Hippocampal formation (tissue), 2 donors: ENCODE measurements at places on chromosomes 5 and 9.

- DNase-seq: no peak
Observed at GRCh38 chr5:87413343-87413645, 564 bp upstream of the CCNH start.

DNA sequence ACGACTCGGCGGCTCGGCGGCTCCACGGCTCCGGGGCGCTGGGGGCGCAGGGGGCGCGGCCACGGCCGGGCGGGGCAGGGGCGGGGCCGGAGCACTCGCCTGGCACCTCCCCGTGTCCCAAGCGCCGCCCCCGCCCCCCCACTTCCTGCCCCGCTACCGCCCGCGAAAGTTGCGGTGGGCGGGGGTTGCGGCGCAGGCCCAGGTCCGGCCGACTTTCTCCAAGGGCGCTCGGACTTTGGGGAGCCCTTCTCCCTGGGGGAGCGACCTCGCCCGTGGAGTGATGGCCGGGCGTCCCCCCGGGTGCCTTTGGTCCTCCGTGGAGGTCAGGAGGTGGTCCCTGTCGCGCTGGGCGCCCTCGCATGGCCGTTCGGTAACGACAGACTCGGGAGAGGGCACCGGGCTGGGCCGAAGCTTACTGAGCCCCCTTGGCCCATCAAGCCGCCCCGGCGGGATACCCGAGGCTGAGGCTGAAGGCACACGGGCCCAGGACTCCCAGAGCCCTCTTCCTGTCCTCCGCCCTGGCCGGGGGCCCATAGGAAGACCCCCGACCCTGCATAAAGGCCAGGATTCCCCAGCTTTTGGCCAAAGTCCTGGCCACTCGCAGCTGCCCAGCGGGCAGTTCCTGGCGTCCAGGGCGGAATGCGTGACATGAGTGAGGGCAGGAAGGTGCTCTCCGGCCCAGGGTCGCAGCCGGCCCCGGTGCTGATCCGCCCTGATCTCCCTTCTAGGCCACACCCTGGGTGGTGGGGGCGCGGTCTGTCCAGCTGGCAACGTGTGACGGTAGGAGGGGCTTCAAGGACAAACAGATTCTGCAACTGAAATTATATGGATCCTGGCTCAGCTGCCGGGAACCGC lies 883 bp upstream of the VAV2 start:
- DNase-seq: no peak

- no peak for DNase-seq
Observed at GRCh38 chr5:121108725-121109124, 644.6 kb downstream of the PRR16 start.

DNA sequence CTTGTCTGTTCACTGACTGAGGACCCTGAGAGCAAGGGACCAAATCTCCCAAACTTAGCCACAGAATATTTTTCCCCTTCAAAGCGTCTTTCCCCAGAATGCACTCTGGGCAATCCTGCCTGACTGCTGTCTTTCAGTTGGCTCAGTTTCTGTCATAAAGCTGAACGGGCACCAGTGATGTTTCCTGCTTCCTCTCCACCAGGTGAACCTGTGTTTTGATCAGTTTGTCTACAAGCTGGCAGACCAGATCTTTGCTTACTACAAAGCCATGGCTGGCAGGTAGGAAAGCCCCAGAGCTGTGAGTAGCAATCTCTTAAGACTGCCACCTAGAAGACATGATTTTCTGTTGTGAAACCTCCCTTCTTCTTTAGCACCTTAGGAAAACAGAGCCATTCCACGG lies 61.8 kb downstream of the CYFIP2 start:
- DNase-seq: no peak

- peak; percentile 6 for DNase-seq
Observed at GRCh38 chr5:88203981-88204750, 64.5 kb downstream of the TMEM161B start.

DNA sequence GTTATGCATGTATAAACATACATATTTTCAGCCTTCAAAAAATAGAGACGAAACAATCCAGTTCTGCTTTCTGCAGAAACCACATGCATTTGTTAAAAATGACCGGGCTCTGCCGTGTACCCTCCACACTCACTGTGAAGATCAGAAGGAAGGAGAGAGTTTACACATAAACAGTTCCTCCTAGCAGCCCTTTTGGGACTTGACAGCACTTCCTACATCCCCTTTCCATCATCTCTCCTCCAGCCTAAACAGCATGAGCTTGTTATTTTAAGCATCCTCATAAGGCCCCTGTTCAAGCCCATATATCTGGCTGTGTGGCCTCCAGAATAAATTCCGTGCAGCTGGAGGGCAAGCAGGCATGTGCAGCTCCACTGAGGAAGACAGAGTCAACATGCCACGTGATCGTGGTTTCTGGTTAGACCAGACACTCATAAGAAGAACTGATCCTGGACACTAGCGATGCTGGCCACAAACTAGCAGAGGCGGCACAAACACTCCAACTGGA lies 42.2 kb downstream of the NIPAL4 start:
- DNase-seq: no peak

GRCh38 chr9:100785946-100786345 lies 208.1 kb downstream of the CAVIN4 start:
- no peak for DNase-seq

GRCh38 chr5:153358315-153358976 lies 132.0 kb upstream of the GRIA1 start:
- no peak for DNase-seq

DNA sequence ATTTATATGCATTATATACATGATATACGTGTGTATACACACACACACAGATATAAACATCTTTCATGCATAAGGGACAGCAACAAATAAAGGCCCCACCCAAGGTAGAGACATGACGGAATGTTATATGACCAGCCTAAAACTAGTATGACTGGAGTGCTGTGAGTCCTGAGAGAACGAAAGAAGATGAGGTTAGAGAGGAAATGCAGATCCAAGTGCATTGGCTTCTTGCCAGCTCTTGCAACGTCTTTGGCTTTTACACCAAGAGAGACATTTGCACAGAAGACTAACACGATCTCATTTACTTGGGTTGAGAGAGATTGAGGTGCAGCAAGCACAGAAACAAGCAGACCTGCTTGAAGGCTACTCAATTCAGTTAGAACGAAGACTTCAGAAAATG lies 23.0 kb downstream of the CDH10 start:
- DNase-seq: no peak

DNA sequence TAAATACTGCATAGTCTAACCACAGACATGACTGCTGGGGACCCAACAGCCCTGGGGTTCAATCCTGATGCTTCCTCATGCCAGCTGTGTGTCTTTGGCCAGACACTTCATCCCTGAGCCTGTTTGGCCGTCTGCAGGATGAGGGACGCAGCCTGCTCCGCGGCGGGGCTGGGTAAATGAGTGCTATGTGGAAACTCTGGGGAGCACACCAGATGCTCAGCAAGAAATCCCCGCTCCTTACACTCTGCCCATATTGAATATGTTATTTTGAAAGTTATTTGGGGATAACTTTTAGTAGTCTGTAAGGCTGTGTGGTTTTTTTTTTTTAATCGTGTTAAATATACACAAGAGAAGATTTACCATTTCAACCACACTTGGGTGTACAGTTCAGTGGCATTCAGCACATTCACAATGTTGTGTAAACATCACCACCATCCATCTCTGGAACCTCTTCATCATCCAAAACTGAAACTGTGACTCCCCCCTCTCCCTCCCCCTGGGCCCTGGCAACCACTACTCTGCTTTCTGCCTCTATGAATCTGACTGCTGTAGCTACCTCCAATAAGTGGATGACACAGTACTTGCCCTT lies 42.7 kb downstream of the SH3PXD2B start:
- DNase-seq: no peak

GRCh38 chr5:54620141-54620933 lies 102.8 kb downstream of the SNX18 start:
- DNase-seq: no peak

- no peak for DNase-seq
Observed at GRCh38 chr9:111582888-111583287, 16.6 kb downstream of the PTGR1 start.

DNA sequence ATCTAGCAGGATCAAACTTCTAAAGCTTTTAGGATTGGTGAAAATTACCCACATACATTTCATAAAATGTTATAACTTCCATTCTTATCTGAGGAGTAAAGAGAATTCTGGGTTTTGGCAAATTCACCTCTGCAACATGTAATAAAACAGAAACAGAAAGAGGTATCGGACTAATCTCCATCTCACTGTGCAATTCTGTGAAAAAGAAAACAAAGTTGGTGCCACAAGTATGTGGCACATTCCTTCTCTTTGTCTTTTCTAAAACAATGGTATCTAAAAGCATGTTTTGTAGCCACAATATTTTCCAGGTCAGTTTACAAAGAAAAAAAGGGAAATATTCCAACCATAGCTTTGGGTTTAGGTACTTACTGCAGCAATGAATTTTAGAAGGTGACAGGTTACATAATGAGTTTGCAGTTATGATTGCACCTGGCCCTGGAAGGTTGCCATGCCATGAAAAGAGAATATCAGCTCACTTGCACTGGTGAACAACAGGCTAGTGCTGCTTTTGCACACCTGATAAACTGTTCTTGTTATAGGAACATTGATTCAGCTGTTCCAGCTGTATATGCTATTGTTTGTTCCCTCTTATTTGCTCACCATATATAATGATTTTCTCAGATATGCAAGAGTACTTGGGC lies 491.3 kb upstream of the MEF2C start:
- no peak for DNase-seq

- DNase-seq: no peak
Observed at GRCh38 chr5:113162770-113163169, 186.2 kb downstream of the DCP2 start.

DNA sequence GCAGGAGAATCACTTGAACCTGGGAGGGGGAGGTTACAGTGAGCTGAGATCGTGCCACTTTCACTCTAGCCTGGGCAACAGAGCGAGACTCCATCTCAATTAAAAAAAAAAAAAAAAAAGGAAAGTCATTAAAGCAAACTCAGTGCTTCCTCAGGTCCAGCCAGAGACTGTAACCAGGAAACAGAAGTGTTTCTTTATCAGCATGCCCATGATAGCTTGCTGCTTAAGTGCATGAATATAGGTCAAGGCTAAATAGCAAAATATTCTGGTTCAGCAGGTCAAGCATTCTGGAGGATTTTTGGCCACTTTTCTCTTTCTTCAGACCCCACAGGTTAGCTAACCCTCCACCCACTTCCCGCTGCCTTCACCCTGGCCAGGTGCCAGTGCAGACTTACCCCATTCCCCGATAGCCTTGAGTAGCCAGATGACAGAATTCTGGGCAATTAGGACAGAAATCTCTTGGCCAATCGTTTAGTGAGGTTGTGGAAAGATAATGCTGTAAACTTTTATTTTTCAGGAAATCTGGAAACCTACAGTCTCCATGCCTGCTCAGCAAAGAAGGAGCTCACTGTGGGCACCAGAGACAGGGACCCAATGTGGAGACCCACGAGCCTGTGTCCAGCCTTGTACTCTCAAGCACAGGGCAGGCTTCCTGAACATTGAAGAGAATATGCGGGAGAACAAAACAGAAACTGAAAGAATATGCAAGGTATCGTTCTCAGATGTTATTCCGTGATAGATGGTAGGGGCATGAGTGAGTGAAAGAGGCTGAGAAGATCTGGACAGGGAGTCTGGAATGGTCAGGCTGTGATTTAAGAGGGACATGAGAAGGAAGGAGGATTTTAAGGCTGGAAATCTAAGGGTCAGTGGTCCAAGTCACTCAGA lies 4.2 kb upstream of the UGT3A2 start:
- DNase-seq: no peak

DNA sequence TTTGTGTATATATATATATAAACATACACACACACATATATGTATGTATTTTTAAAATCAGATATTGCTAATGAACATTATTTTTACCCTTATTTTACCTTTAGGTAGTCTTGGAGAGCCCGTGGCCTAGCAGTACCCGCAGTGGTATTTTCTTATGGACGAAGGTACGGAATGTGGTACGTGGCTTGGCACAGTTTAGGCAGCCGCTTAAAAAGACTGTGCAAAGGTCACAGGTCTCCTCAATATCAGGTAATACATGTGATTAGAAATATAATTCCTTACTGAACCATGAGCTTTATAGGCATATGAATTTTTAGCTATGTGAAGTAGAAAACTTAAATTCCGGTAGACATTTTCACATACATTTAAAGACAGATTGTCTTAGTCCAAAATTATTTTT lies 43.9 kb downstream of the RPS6 start:
- DNase-seq: no peak

DNA sequence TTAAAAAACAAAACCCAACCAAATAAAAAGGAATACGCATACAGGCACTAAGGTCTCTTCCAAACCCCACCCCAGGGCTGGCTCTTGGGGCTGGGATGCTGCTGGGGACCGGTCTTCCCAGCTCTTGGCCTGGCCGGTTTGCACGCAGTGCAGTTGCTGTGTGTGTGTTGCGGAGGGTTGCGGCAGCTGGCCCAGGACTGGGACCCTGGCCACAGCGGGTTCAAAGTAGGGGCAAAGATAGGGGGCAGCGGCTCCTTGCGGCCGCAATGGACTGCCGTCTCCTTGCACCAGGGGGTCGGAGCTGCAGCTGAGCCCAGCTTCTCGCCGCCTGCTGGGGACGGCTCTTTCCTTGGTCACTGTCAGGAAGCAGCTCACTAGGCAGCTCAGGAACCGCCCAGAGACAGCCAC lies 5.0 kb downstream of the DMRT3 start:
- DNase-seq: no peak

GRCh38 chr9:94805585-94805984 lies 79.1 kb downstream of the AOPEP start:
- no peak for DNase-seq

DNA sequence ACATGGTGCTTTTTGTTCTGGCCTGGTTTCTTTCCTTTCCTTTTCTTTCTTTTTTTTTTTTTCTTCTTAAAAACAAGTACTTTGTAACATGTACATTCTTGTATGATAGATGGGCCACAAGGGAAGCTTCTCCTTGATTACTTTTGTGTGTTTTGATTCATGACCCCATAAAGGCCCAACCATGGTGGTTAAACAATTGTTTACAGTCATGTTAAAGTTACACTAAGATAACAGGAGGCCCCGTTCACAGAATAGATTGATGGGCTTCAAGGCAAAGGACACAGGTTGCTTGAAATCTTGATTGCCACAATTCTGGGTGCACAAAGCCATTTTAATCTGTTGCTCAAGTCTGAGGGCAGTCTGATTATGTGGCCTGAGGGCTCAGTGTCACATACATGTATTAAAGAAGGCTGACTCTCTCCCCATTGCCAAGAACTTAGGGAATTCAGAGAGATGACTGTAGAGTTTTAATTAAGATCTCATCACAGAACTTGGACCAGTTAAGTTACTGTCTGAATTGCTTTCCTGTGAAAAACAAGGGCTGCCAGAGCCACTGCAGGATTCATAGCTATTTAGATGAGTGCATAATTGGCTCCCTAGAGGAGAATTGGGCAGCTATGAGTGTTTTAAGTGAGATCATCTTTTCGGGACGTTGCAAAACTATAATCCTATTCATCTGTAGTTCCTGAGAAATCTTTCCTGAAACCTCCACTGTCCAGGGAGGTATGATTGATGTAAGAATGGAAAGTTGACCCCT lies 163.4 kb downstream of the TLE4 start:
- DNase-seq: no peak
